Activated T-cell treated with anti-CD3 and anti-CD28 coated beads for 1 hour (primary cell): ENCODE measurements at places on chromosomes 6 and 20.

DNA sequence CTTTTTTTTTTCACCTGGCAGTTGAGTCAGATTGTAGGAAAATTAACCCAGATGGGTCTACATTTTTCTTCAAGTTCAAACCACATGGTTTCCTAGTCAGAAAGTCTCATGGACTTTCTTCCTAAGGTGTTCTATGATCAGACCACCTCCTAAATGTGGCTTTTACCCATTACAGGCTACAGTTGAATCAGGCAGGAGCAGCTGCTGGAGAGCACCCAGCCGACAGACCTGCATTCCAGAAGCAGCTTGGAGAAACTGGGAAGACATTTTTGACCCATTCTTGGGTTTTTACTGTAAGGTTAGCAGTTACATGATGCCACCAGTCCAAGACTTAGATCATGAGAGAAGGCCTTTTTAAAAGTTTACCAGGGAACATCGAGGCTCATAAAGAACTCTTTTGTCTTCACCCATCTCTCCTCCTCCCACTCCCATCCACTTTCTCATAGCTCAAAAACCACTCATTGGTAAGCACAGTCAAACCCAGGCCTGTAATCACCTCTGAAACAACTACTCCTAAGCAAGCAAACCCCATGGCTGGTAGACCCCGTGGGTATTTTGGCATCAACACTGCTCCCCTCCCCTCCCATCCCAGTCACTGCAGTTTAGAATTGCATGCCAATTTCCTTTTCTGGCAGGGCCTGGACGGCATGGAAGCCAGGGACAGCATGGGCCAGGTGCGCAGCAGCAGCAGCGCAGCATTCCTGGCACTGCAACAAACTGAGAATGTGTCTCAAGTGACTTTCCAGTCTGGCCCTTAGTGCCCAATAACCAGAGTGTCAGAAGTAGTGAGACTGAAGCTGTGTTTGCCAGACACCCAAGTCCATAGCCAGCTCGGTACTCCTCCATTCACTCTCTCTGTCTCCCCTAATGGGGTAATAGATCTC lies 113.7 kb downstream of the CLIC5 start:
- DNase-seq, result no peak

GRCh38 chr20:20736303-20736702 lies 23.9 kb upstream of the RALGAPA2 start:
- no peak for DNase-seq

DNA sequence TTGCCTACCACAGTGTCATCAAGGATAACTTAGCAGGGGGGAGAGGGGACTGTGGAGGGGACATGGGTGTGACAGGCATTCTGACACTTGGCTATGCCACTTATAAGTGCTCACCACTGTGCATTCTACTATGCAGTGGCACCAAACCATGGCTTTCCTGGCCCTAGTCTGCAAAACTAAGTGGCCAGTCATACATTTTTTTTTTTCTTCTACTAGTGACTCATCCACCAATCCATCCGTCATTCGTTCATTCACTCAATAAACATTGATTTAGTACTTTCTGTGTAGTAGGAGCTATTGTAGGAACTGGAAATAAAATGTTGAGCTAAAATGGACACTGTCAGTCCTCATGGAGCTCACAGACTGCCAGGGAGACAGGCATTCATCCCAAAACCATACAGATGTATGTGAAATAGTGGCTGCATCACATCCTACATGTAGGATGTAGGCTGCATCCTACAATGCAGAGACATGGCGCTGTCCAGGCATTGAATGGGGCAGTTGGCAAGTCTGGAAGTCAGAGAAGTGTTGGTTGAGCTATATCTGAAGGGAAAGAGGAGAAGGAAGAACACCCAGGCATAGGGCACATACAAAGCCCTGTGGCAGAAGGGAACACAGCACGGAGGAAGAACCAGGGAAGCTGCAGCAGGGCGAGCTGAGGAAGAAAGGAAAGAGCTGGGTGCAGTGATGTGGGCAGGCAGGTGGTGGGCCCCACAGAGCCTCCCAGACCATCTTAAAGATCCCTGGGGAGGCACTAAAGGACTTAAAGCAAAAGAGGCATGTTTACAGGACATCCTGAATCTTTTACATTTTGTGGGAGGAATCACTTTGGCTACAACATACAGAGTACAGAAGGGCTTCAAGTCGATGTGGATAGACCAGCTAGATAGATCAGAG lies 224.4 kb downstream of the UST start:
- DNase-seq, result no peak

GRCh38 chr6:2197177-2197671 lies 48.2 kb downstream of the GMDS start:
- no peak for DNase-seq

GRCh38 chr6:144710207-144710606 lies 425.1 kb downstream of the UTRN start:
- DNase-seq, result no peak

- DNase-seq, result no peak
Measured at GRCh38 chr6:46315589-46315988, 144.8 kb upstream of the ENPP5 start.

DNA sequence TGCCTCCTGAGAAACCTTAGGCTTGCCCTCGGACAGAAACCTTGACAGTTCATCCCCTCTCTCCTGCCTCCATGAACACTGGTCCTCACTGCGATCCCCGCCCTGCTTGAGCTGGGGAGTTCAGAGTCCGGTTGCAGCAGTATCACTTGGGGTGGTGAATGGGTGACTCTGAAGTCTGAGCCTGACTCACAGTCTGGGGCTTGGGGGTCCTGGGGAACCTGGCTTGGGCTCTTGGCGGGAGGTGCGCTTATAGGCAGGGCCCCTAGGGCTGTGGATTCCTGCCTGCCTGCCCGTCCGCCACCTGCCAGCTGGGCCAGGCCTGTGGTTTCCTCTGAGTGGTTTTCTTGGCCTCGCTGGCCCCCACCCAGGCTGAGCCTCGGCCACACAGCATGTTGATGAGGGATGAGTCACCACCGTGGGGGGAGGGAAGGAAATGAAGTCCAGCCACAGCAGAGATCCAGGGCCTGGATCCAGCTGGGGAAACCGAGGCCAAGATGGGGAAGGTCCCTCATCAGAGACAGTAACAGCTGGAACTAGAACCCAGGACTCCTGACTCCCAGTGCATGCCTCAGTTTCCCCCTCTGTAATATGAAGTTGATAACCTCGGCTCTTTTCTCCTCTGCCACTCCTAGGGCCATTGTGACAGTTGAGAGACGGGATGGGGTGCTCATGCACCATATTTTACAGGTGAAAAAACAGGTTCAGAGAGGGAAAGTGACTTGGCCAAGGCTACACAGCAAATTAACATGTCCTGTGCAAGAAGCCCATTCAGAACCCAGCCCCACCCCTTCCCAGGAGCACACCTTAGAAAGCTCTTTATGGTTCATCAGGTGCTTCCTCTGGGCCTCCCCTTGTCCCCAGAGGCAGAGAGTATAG lies 9.2 kb downstream of the FOXS1 start:
- DNase-seq, result no peak

GRCh38 chr20:63316502-63316921 lies 23.5 kb downstream of the COL20A1 start:
- no peak for DNase-seq

DNA sequence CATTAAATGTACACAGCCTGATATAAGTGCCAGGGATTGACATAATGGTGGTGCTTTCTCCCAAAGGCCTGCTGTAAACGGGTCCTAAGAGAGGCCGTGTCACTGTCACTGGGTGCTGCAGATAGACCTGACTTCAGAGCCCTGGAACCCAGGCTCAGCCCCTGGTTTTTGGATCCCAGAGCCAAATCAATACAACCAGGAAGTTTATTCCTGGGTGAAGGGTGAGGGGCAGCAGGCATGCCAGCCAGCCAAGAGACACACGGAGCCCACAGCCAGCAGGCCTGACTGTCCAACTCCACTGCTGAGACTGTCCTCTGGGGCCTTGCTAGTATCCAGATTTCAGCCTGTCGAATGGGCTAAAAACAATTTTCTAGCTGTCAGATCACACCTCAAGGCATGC lies 12.8 kb upstream of the ARMC12 start:
- DNase-seq, result no peak

GRCh38 chr6:18101271-18101670 lies 21.2 kb downstream of the NHLRC1 start:
- DNase-seq, result no peak

DNA sequence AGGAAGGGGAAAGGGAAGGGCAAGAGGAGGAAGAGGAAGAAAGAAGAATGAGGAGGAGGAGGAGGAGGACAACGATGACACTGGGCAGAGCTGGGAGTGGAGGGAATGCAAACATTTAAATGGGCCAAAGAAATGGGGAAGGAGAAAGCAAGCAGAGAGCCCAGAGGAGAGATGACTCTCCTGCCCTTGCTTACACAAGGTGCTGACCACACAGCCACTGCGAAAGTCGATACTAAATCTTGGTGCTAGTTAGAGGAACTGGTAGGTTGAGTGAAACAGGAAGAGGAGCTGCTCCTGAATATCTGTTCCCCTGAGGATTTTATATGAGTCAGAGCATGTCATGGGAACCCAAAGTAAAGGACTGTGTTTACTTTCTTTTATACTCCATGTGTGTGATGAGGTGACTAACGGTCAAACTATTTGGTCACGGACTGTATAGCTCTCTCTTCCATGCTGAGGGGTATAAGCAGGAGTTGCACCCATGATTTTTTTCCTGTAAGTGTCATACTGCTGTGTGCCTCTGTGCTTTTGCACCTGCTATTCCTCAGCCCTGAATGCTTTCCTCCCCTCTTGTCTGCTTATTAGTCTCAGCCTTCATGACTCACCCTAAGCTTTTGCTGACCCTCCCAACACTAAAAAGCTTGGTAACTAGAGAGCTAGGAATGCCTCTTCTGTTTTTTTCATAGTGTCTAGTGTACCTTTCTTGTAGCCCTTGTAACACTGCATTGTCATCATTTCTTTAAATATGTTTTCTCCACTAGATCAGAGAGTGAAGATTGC lies 9.5 kb upstream of the PAQR8 start:
- DNase-seq, result no peak

GRCh38 chr6:111564482-111564945 lies 41.2 kb downstream of the TRAF3IP2 start:
- no peak for DNase-seq

DNA sequence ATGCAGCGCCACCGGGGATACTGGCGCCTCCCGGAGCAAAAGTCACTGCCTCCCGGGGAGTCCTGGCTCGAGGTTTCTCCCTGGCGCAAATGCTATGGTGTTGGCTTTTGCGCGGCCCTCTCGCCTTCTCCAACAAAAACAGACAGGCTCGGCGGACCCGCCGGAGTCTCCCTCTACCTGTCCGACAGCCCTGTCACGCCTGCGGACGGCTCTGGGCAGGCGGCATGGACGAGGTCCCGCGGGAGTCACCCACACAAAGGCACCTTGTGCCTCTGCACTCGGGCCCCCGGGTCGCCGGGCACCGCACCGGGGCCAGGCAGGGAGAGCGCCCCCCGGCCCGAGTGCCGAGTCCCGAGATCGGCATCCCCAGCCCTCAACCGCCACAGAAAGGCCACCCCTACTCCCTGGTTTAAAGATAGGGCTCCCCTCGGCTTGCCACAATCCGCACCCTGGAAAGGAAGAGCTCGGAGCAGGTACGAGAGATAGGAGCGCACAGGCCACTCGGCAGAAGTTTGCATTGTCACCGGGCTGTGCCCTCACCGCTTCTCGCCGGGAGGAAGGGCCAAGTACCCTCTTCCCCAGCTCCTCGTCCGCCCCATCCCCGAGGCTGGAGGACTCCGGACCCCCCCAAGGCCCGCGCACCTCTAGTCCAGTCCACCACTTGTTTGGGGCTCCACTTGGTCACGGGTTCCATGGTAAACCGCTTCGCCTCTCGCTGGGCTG lies 903 bp downstream of the CNKSR3 start:
- no peak for DNase-seq

DNA sequence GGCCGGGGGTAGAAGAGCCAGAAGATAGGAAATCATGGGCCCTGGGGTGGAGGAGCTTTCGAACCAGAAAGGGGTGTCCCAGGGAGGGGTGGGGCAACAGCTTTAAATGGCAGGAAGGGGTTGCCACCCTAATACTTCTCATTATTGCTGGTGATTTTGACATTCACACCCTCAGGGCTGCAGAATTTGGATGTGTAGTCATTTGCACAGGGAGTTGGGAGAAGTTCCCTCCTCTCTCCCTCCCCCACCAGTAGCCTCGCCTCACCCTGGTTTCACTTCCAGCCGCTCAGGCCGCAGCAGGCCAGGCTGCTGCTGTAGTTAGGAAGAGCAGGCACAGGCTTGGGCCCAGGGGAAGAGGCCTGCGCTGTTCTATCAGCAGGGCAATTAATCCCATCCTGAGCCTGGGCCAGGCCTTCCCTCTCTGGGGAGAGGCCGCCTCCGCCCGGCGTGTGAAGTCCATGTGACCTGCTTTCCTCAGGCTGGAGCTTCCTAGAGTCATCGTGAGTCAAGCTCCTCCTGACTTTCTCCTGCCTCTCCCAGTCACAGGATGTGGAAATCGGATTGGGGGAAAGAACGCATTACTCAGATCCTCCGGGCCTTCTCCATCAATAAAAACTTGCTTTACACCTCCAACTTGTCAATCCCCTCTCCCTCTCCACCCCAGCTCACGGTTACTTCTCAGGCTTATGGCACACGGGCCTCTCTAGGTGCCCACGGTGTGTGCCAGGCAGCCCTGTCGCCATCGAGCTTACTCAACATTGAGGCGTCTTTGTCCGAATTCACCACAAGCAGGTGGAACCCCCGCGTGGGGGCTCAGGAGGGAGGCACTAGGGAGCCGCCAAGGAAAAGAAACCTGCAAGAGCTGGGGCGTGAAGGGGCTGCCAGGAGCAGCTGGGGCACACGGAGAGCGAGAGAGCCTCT lies 7.8 kb downstream of the ADTRP start:
- no peak for DNase-seq

- DNase-seq, result no peak
Measured at GRCh38 chr6:39425346-39426072, 103.0 kb upstream of the KCNK16 start.

DNA sequence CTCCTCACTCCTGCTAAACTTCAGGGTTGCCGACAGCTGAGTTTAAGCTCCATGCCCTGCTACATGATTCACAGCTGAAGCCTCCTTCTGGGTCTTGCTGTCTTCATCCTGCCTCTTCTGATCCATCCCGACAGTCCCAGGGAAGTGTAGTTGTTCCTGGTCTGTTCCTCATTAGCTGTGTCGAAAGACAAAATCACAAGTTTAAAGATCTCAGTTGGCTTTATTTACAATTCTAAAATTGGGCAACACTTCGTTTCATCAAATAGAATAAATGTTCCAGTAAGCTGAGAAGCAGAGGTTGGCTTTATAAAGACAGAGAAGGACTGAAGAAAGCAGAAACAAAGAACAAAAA lies 4.1 kb upstream of the SLC2A10 start:
- DNase-seq, result no peak

GRCh38 chr20:48800177-48800576 lies 27.6 kb downstream of the PREX1 start:
- no peak for DNase-seq

- no peak for DNase-seq
Measured at GRCh38 chr6:157789861-157790260, 33.2 kb upstream of the SNX9 start.

GRCh38 chr6:55977959-55978665 lies 102.7 kb upstream of the BMP5 start:
- no peak for DNase-seq

GRCh38 chr6:130625825-130626527 lies 201.2 kb upstream of the SMLR1 start:
- no peak for DNase-seq

GRCh38 chr6:7813704-7814103 lies 87.8 kb downstream of the BMP6 start:
- DNase-seq, result no peak

- no peak for DNase-seq
Measured at GRCh38 chr20:1827510-1827973, 67.7 kb upstream of the SIRPA start.

GRCh38 chr6:32816746-32817204 lies at the start of gene HLA-DOB:
TSS of gene HLA-DOB (minus strand) at chr6:32817002. CDS start at chr6:32816951, 51 bp downstream.
- DNase-seq, result no peak
